ENCODE measurements at places on chromosomes 13 and 19.

- DNase-seq: peak; percentile 51
Measured at GRCh38 chr19:1258707-1259205, 10.4 kb downstream of the MIDN start.

DNA sequence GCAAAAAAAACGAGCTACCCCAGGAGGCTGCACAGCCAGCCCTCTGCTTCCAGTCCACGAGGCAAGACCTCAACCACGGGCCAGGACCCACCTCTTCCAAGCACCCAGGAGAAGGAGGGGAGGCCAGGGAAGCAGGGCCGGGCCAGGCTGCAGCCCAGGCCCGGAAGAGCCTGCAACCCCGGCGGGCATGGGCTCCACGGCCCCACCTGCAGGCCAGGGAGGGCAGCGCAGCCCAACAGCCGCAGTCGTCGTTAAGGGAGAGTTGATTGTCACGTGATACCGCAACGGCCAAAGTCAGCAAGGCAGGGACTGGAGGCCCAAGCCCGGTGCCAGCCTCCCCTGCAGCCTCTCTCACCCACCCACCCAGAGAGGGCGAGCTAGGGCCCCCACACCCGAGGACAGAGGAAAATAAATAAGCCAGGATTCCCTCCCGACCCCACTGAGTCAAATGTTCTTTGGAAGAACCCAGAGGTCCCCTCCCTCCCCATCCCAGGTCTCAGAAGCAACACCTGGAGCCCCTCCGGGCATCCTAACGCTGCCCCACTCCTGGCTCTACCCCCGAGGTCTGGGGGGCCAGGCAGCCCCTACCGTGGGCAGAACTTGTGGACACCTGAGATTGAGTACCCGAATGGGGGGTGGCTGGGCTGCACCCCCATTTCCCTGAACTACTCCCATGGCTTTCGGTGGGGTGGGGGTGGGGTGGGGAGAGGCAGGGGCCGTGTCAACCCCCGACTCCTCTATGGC lies 5.2 kb upstream of the REXO1 start:
- peak; percentile 92 for DNase-seq

DNA sequence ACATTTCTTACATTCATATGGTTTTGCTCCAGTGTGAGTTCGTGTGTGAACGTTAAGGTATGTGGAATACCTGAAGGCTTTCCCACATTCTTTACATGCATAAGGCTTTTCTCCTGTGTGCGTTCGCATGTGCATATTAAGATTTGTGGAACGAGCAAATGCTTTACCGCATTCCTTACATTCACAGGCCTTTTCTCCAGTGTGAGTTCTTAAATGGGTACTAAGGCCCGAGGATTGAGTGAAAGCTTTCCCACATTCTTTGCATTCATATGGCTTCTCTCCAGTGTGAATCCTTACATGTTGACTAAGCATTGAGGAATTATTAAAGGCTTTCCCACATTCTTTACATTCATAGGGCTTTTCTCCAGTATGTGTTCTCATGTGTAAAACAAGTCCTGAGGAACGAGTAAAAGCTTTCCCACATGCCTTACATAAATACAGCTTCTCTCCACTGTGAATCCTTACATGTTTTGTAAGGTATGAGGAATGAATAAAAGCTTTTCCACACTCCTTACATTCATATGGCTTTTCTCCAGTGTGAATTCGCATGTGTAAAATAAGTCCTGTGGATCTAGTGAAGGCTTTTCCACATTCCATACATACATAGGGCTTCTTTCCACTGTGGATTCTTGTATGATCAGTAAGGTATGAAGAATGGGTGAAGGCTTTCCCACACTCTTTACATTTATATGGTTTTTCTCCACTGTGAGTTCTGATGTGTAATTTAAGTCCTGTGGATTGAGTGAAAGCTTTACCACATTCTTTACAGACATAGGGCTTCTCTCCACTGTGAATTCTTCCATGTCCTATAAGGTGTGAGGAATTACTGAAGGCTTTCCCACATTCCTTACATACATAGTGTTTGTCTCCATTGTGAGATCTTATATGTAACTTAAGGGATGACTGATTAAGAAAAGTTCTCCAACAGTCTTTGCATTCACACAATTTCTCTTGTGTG lies 10.7 kb downstream of the ZNF846 start:
- peak; percentile 12 for DNase-seq

GRCh38 chr13:112892426-112893206 lies 76.4 kb upstream of the MCF2L start:
- DNase-seq: no peak

GRCh38 chr19:10687518-10688288 lies 13.5 kb upstream of the QTRT1 start:
- DNase-seq: no peak

- no peak for DNase-seq
Measured at GRCh38 chr13:60981407-60981806, 434.2 kb downstream of the PCDH20 start.

GRCh38 chr13:84867246-84867645 lies 932.0 kb downstream of the SLITRK6 start:
- DNase-seq: no peak

GRCh38 chr13:98293103-98293502 lies 116.0 kb upstream of the RNF113B start:
- DNase-seq: no peak

- no peak for DNase-seq
Measured at GRCh38 chr13:54402495-54402894, 1373.9 kb downstream of the OLFM4 start.

GRCh38 chr13:33296793-33297425 lies 11.4 kb upstream of the STARD13 start:
- no peak for DNase-seq

GRCh38 chr19:1302533-1303239 lies 17.0 kb downstream of the EFNA2 start:
- no peak for DNase-seq

- no peak for DNase-seq
Measured at GRCh38 chr19:34189917-34190425, 17.7 kb downstream of the LSM14A start.

DNA sequence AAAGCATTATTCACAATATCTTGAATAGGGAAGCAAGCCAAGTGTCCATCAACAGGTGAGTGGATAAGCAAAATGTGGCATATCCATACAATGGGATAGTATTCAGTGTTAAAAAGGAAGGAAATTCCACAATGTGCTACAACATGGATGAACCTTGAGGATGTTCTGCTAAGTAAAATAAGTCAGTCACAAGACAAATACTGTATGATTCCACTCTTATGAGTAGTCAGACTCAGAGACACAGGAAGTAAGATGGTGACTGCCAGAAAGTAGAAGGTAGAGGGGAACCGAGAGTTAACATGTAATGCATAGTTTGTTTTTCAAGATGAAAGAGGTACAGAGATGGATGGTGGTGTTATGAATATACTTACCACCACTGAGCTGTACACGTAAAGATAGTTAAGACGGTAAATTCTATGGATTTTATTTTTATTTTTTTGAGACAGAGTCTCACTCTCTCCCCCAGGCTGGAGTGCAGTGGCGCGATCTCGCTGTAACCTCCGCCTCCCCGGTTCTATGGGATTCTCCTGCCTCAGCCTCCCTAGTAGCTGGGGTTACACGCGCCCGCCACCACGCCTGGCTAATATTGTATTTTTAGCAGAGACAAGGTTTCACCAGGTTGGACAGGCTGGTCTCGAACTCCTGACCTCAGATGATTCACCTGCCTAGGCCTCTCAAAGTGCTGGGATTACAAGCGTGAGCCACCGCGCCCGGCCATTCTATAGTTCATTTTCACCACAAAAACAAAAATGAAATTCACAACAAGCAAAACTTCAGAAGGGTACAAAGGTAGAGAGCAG lies 1.0 kb upstream of the CHAMP1 start:
- peak; percentile 41 for DNase-seq

GRCh38 chr13:61696676-61697075 lies 281.0 kb upstream of the PCDH20 start:
- no peak for DNase-seq

GRCh38 chr19:52391135-52391534 lies 6.5 kb upstream of the ZNF528 start:
- no peak for DNase-seq

GRCh38 chr13:112679381-112679780 lies 10.5 kb upstream of the ATP11A start:
- DNase-seq: no peak

- no peak for DNase-seq
Measured at GRCh38 chr19:45881909-45882528, 3.9 kb downstream of the IRF2BP1 start.

DNA sequence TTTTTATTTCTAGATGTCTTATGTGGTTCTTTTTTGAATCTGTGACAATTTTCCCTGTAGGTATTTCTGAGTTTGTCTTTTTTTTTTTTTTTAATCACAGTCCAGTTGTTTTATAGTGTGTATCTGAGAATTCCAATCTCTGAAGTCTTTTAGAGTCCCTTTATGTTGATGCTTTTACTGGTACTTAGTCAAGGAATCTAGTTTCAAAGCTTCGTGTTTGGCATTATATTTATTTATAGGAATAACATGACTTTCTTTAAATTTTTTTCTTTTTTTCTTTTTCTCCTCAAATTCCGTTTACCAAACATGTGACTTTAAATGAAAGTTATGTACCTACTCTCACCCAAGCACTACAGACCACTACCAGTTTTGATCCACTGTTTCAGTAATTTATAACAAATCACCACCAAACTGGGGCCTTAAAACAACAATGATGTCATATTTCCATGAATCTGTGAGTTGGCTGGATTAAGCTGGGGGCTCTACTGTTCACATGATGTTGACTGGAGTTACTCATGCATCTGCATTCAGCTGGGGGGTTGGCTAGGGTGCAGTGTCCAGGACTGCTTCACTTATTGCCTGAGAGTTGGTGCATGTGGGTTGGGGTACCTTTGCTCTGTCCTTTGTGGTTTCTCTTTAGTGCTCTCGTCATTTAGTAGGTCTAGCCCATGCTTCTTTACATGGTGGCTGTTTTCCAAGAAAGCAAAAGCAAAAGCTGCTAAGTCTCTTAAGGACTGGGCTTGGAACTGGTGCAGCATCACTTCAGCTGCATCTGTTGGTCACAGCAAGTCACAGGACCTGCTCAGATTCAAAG lies 22.3 kb downstream of the KCTD4 start:
- peak; percentile 63 for DNase-seq

DNA sequence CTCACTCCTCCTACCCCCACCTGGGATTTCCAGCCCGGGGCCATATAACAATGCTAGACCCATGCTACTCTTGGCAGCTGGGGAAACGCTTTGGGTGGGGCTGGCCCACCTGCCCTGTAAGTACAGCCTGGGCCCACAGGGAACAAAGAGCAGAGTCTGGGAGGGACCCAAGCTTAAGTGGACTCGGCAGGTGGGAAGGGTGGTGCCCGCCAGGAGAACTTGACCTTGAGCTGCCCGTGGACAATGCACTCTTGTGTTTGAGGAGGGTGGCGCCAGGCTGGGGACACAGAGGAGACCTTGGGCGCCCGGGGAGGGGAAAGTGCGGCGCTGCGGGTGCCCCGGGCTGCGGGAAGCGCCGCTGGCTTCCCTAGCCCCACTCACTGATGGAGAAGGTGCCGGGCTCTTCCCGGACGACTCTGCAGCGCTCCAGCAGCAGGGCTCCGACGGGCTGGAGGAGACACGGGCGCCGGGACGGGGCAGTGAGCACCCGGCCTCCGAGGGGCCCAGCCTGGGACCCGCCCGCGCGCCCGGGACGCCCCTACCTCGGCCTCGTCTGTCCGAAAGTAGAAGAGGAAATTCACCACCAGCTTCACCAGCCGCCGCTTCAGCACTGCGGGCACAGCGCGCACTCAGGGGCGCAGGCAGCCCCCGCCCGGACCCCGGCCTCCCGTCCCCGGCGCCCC lies 607 bp downstream of the PLEKHJ1 start:
- DNase-seq: peak; percentile 57

GRCh38 chr19:1451916-1452801 lies 2.2 kb downstream of the APC2 start:
- DNase-seq: no peak

DNA sequence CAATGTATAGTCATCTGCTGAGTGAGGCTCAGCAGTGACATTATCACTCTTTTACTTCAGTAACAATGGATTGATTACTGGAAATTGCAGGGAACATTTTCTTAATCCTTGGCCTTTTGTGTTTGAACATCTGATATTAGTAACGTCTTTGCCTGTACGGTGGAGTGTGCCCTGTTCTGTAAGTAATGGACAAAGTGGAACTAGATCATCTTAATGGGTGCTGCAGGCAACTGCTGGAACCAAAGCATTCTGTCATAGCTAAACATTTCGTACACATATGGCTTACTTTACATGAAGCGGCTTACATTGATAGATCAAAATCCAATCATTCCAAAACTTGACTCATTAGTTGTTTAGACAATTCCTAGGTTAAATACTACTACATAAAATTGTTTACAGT lies 114.1 kb downstream of the MYO16 start:
- DNase-seq: no peak

DNA sequence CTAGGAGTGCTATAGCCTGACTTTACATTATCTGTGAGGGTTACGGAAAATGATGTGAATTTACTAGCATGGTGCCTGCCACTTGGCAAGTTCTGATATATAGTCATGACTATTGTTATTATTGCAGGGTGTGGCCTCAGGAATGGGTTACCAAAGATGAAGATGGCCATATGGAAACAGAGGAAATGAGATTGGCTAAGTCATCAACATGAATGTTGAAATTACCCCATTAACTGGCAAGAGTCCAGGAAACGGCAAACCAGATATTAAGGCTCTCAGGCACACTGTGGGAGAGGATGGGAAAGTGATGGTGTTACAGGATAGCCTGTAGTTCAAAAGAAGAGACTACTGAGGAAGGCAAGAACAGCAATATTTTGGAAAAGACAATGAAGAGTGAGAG lies 183.3 kb downstream of the KCNRG start:
- DNase-seq: peak; percentile 62

- DNase-seq: peak; percentile 85
Measured at GRCh38 chr13:33108620-33109019, 92.4 kb downstream of the KL start.

GRCh38 chr13:73059460-73060250 lies 850 bp downstream of the KLF5 start:
- peak; percentile 62 for DNase-seq

DNA sequence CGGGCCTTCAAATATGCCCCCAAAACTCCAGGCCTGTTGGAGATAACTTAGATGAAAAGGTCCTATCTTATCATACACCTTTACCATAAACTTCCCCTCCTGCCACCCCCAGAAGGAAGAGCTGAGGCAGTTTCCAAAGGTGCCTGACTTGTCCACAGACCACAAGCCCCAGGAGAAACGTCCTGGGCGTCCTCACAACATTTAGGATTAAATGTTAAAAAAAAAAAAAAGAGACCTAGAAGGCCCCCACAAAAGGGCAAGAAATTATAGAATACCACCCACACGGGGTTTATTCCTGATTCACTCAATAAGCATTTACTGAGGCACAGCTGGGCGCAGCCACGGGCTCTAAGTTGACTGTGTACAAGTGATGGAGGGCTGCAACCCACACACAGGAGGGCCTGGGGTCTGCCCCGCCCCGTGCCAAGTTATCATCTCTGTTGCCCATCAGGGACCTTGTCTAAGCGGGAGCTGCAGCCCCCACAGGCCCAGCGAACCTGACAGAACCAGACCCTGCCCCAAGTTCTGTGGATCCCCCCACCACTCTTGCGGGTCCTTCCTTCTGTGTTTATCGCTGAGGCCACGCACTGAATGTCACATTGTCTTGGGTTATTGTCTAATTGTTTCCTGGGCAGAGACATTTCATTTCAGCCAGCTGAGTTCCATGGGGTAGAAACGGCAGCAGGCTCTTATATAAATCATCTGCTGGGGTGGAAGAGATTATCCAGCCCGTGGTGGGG lies 83.0 kb upstream of the TM9SF2 start:
- peak; percentile 20 for DNase-seq

- DNase-seq: no peak
Measured at GRCh38 chr19:7393459-7393858, 44.7 kb downstream of the ARHGEF18 start.

GRCh38 chr19:55186080-55186479 lies 6.0 kb upstream of the SYT5 start:
- no peak for DNase-seq

- DNase-seq: no peak
Measured at GRCh38 chr13:48068036-48068435, 26.9 kb downstream of the MED4 start.

Measured in GM23248 (cell line).